ENCODE measurements at places on chromosomes 7 and 10. TPM values are rescaled to one million over a fixed set of nuclear protein-coding genes. Genes with fewer than 3 reads are reported as not detected.

Gene C7orf33
- not detected for total RNA-seq

Gene CFAP43
- 0.68 TPM for total RNA-seq

Gene GJC3
- 0.95 TPM for total RNA-seq

Gene CALML3
- total RNA-seq: not detected

- peak; percentile 90 for DNase-seq
Observed at GRCh38 chr10:43322769-43323168, 48.7 kb upstream of the FXYD4 start.

DNA sequence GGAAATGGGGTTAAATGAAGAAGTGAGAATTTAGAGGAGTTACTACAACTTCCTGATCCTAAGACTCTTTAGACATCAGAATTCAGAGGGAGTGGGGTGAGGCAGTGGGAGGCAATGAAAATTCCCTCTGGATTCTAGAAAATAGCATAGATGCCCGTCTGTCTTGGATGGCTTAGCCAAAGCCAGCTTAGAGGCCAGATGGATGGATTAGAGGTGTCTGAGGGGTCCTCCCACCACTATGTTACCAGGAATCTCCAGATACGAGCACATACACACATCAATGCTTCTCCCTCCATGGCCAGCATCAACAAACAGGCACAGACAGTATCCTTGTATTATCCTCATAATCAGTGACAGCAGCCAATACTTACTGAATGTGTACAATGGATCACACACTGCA, 418.1 kb downstream of the PLXNA4 start:
- no peak for DNase-seq

DNA sequence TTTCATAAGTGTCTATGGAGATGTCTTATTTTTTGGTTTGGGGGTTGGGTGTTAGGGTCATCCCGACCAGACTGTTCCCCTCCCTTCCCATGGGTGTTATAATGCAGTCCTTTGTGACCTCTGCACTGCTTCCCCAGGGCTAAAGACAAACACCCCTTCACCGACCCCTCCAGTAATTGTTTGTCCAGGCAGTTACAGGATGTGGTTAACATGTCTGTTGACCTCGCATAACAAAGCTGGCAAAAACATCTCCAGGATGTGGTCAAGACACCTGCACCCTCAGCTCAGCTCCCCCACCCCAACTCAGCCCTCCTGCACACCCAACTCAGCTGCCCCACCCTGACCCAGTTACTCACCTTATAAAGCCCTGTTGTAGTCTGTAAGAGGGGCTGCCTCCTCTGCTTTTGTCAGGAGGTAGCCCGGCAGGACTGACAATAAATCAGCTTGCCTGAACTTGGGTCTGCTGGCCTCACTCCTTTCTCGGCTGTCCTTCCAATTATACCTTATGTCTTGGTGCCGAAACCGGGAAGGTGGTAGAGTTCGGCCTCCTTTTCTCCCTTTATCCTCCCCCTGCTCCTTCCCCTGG, 102.2 kb downstream of the ZNF92 start:
- DNase-seq: no peak

Measured in sigmoid colon (tissue), 7 donors.